ENCODE measurements at places on chromosomes 1 and 21.

DNA sequence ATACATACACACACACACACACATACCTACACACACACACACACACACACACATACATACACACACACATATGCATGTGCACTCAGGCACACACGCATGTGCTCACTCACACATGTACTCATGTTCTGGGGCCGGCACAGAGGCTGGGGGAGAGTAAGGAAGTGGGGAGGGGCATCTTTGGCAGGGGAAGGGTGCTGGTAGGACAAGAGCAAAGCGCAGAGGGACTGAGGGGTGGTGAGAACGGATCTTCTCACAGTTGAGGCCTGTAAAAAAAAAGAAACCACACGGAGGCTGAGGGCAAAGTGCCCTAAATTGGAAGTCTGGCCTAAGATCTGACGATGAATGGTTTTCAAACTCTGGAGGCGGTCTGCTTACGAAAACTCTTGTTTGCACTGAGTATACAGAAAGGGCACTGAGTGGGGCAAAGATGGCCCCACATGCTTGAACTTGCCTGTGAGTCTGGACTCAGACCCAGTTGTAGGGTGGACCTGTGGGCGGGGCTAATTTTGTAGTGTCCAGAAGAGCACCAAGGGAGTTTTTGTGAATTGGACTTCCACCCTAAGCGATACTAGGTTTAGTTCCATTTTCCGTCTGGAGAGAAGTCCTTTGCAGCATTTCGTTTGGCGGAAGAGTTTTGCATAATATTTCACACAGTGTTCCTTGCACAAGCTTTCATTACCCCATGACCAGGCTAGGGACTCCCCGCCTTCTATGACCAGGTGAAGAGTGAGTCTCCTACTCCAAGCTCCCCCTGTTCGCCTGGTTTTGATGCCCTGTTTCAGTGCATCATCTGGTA lies 79.3 kb upstream of the LYST start:
- DNase-seq = no peak

DNA sequence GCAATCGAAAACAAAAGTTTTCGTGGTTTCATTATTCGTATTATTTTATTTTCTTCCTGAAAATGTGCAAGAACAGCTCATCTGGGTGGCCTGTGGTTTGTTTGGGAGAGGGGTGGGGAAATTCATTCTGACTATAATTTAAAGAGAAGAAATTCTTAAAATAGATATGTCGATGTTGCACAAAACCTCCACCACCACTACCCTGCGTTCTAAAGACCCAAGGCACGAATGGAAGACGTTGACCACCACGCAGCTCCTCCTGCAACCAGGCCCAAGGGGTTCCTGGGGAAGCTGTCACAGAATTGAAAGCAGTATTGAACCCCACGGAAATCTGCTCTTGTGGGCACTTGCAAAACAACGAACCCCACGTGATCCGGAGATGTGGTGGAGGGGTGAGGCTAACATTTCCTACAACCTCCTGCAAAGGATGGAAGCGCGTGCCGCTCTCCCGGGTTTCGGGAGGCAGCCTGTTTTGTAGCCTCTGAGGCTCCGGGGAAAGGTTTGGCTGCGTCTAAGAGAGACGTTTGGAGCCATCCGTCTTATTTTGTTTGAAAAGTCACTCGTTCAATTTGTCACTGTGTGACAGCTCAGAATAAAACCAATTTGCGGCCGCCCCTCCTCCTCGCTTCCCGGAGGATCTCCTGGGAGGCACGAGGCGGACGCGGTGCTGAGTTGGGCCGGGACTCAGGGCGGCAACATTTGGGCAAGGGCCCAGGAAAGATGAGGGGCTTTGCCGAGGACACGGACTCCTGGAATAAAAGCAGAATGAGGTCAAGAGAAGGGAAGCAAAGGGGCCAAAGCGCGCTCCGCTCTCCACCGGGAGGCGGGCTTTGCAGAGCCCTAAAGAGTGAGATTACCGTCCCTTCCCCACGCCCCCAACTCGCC lies 810 bp upstream of the HLX start:
- no peak for DNase-seq

DNA sequence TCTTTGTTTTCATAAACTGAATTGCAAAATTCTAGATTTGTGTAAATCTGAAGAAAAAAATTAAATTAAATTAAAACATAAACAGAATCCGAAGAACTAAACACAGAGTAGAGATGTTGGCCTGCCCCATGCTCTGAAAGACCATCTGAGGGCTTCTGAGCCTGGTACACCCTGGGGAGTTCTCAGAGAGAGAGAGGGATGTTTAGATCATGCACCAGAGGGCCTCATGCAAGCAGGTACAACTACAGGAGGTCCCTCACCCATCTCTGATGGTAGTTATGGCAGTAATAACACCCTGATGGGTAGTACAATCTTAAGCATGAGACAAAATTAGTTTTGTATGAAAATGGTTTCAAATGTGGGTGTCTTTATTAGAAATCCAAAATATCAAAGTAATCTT lies 127.7 kb downstream of the TGFB2 start:
- DNase-seq = no peak

- DNase-seq = no peak
These were observed 125.3 kb downstream of the DNM3 start for GRCh38 chr1:171966426-171967220.

DNA sequence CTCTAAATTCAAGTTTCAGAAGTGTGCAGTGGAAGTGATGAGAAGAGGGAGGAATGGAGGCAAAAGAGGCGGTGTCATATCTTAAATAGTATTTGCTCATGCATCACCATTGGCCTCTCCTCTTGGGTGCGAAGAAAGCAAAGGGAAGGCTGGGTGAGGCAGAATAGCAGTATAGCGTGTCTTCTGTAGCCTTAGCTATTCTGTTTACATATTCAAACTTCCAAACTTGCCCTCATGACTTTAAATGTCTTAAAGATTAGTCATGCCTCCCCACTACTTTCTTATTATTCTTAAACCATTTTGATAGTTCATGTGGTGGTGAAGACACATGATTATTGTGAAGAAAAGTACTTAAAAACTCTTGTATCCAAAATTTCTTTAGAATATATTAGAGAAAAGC lies 104.6 kb upstream of the TENT5C start:
- no peak for DNase-seq

- DNase-seq = no peak
These were observed 492 bp upstream of the PGM1 start for GRCh38 chr1:63592536-63593302.

DNA sequence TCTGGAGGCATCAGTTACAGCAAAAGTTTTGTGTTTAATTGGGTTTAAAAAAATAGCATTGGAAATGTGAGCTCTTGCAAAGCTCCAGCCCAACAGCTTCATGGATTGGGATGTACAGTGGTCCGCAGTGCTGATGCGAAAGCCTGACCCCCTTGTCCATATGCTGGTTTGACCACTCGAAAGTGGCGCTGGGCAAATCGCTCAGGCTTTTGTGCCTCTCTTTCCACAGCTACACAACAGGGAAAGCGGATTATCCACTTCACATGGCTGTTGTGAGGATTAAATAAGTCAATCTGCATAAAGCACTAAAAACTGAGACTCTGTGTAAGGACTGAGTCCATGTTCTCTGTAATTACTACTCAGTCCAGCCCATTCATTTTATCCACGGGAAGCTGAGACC lies 57.2 kb downstream of the HUNK start:
- DNase-seq = no peak

GRCh38 chr21:44552136-44552535 lies 831 bp upstream of the KRTAP10-2 start:
- no peak for DNase-seq

DNA sequence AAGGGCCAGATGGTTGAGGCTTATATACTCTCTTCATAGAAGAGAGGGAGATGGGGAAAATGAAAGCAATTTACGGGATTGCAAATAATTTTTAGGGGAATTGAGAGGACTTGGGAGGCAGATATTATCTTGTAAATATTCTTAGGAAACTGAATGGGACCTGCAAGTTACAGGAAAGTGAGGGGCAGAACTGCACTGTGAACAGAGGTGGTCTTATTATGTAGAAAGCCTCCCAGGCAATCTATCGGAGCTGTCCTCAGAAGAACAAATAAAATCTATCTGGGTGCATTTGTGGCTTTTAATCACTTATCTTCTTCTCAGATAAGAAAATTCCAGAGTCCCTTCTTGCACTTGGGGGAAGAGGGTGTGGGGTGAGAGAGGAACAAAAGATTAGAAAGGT lies 223.5 kb downstream of the RHOU start:
- DNase-seq = no peak

- DNase-seq = no peak
These were observed 28.3 kb downstream of the CCN1 start for GRCh38 chr1:85608851-85609250.

- DNase-seq = no peak
These were observed 16.4 kb upstream of the CCDC17 start for GRCh38 chr1:45640293-45640692.

GRCh38 chr1:32639489-32640075 lies 10.8 kb downstream of the ZBTB8OS start:
- no peak for DNase-seq

DNA sequence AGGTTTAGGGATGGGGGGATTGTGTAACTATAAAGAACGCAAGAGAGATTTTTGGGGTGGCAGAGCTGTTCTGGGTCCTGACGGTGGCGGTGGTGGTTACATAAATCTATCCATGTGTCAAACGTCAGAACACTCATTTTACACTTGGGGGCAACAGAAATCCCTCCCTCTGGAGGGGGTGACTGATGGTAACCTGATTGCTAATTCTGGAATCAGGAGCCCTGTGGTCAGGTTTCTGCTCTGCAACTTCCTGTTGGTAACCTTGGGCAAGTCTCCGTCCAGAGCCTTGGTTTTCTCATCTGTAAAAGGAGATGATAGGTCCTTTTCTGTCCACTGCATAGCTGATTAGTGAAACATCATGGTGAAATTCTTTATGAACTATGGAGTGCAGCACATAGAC lies 40.9 kb downstream of the ALPL start:
- DNase-seq = no peak

DNA sequence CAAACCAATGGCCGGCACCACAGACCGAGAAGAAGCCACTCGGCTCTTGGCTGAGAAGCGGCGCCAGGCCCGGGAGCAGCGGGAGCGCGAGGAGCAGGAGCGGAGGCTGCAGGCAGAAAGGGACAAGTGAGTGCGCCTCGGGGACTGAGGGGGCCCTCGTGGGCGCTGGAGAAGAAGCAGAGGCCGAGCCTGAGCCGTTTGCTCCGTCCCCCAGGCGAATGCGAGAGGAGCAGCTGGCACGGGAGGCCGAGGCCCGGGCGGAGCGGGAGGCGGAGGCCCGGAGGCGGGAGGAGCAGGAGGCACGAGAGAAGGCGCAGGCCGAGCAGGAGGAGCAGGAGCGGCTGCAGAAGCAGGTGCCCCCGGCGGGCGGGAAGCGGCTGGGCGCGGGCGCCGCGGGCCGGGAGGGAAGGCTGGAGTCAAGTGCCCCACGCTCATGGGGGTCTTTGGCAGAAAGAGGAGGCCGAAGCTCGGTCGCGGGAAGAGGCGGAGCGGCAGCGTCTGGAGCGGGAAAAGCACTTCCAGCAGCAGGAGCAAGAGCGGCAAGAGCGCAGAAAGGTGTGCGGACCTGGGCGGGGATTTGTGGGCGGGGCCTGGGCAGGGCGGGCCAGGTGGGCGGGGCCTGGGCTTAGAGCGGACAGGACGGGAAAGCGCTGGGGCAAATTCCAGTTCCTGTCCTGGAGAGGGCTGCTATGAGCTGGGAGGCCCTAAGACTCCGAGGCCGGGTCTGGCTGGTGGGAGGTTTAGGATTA lies 22.7 kb downstream of the MAP7D1 start:
- DNase-seq = no peak

DNA sequence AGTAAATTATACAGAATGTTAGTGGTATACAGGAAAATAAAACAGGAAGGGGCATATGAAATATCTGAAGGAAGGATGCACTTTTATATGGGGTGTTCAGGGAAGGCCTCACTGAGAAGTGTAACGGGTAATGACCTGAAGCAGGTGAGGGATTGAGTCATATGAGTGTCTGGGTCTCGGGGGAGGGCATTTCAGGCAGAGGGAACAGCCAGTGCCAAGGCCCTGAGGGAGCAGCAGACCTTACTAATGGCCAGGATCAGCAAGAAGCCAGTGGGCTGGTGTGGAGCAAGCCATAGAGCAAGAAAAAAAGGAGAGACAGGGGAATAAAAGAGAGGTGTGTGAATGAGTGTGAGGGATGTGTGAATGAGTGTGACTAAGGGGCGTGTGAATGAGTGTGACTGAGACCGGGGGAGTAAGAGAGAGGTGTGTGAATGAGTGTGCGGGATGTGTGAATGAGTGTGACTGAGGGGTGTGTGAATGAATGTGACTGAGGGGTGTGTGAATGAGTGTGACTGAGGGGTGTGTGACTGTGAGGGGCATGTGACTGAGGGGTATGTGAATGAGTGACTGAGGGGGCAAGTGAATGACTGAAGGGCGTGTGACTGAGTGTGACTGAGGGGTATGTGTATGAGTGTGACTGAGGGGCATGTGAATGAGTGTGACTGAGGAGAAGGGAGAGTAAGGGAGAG lies 107.2 kb downstream of the GLIS1 start:
- DNase-seq = no peak

- DNase-seq = no peak
These were observed 46.3 kb downstream of the TESK2 start for GRCh38 chr1:45444609-45445131.

- no peak for DNase-seq
These were observed 29.3 kb downstream of the TNNT2 start for GRCh38 chr1:201348211-201348566.
